NCI-H2081 (cell line): ENCODE measurements at places on chromosomes 5 and 9.

DNA sequence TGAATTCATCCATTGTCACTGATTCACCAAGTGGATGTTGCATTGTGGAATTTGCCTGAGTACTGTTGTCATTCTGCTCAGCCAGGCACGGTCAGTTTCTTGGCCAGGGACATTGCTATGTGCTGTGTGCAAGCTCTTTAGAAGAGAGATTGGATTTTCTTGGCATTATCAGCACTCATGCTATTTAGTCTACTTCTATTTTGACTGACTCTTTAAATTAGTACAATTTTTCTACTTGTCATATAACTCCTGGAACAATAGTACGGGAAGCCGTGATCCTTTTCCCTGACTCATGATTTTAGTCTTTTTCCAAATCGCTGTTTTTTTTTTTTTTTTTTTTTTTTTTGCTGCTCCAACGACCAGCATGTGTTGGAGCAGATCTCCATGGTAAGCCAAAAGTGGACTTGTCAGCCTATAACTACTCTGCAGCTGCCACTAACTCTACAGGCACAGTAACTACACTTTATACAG lies 129.7 kb downstream of the CDC42SE2 start:
- DNase-seq, result no peak

GRCh38 chr9:110797611-110798010 lies 129.0 kb downstream of the MUSK start:
- no peak for DNase-seq

GRCh38 chr9:94973451-94973941 lies 247.0 kb downstream of the AOPEP start:
- peak; percentile 32 for DNase-seq

DNA sequence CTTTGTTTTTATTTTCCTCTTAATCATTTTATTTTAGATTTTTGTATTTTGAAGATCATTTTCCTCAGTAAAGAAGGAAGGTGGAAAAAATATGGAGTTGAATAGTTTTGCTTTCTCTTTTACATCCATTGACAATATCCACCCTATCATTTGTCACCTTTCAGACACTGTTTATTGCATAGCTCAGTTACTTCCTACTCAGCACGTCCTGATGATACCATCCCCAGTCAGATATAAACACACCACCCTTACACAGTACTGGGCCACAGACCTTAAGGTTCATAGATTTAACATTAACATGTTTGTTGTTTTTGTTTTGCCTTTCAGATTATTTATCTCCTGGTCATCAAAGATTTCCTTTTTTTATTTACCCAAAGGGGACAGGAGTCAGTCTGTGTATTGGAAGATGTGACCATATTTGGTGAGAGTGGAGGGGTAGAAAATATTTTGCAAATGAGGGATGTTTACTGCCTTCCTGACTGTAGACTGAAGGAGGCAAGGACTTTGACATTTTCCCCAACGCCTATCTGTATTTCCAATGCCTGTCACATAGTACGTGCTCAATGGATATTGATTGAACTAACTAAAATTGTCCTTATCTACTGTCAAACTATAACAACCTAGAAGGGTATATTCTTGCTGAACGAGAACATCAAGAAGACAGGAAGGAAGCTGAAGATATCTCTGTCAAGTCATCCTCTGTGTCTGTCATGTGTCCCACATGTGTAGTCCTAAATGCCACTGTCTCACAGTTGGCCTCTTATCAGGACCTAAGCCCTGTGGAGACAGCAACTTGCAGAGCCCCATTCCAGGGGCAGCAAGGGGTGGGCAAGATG lies 15.6 kb downstream of the STX17 start:
- DNase-seq, result no peak

GRCh38 chr5:130571076-130571475 lies 594.0 kb downstream of the HINT1 start:
- DNase-seq, result no peak

DNA sequence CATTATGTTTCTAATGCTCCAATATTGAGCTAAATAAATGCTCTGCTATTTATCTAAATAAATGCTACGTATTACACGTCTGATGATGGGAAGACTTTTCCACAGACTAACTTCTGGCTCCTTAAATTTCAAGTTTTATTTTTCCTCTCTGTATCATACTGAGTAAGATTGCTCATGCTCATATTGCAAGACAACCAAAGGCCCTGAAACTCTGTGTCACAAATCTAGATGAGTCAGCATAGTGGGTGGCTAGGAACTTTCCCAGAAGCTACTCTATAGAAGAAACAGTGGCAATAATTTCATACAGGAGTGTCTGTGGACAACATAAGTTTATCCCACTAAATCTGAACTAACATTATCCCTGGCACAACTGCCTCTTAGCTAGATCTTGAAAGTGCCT lies 53.0 kb upstream of the RFX3 start:
- no peak for DNase-seq

- no peak for DNase-seq
These were observed 306.9 kb upstream of the EFNA5 start for GRCh38 chr5:107977550-107978071.

DNA sequence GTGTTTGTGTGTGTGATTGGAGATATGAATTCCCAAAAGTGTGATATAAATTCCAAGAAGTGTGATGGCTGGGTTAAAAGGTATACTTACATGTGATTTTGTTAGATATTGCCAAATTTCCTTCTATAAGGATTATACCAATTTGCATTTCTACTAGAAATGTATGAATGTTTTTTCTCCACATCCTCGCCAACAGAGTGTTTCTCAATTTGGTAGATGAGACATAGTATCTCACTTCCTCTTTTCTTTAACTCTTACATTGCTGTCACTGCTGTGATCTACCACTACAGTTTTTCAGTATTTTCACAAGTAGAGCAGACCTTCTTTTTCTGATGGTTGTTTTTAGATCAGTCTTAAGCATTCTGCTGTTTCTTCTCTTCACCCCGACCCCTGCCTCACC lies 111.3 kb downstream of the FER start:
- DNase-seq, result no peak

DNA sequence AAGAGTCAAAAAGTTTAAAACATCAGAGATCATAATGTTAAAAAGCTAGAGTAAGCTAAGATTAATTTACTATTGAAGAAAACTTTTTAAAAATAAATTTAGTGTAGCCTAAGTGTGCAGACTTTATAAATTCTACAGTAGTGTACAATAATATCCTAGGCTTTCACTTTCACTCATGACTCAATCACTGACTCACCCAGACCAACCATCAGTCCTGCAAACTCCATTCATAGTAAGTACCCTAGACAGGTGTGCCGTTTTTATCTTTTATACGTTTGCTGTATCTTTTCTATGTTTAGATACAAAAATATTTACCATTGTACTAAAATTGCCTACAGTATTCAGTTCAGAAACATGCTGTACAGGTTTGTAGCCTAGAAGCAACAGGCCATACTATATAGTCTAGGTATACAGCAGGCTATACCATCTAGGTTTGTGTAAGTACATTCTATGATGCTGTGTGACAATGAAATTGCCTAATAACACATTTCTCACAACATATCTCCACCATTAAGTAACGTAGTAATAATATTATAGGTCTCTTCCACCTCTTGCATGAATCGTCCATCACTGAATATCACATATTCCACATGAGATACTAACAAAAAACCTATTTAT lies 59.2 kb downstream of the MEGF9 start:
- no peak for DNase-seq

DNA sequence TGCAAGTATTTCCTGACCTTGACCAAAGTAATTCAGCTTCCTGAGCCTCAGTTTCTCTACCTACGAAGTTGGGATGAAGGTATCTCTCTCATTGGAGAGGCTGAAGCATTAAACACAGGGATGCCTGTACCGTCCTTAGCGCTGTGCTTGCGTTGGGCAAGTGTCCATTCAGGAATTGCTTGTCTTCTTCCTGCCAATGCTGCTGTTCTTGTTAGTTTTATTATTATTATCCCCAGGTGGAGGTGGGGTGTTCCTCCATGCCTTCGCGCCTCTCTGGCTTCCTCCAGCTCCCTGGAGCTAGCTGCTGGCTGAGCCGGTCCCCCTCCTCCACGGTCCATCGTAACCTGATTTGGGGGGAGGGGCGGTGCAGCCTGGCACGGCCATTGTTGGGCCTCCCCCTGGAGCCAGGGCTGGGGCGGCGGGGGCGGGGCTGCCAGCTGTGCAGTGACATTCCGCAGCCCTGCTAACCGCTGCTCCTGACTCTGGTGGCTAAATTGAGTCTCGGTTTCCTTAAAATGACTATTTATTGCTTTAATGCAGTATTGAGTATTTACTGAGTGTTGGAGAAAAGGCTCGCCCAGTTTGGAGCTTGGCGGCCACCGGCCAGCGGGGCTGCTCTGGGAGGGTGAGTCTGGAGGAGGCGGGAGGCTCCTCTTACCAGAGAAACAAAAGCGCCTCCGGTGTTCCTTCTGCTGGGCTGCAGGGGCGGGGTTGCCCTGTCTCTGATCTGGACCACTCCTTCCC lies 51.3 kb downstream of the LMX1B start:
- DNase-seq, result no peak

- DNase-seq, result no peak
These were observed 159.3 kb downstream of the NR3C1 start for GRCh38 chr5:143244000-143244736.

GRCh38 chr9:16960084-16960483 lies 89.6 kb upstream of the BNC2 start:
- no peak for DNase-seq

- no peak for DNase-seq
These were observed 456.7 kb downstream of the TLE4 start for GRCh38 chr9:80028501-80028900.

GRCh38 chr9:131417264-131418142 lies 23.6 kb downstream of the PRRC2B start:
- no peak for DNase-seq

- no peak for DNase-seq
These were observed 14.8 kb upstream of the TUT7 start for GRCh38 chr9:86368871-86369521.

- DNase-seq, result no peak
These were observed 14.1 kb downstream of the MARCHF6 start for GRCh38 chr5:10367579-10367978.

- peak; percentile 47 for DNase-seq
These were observed 22.3 kb upstream of the HMCN2 start for GRCh38 chr9:130243015-130243881.

GRCh38 chr9:70420441-70421271 lies 6.2 kb upstream of the KLF9 start:
- peak; percentile 95 for DNase-seq

- peak; percentile 26 for DNase-seq
These were observed 24.0 kb downstream of the SEMA4D start for GRCh38 chr9:89473762-89474469.

- no peak for DNase-seq
These were observed 30.8 kb downstream of the POC5 start for GRCh38 chr5:75686480-75686879.

DNA sequence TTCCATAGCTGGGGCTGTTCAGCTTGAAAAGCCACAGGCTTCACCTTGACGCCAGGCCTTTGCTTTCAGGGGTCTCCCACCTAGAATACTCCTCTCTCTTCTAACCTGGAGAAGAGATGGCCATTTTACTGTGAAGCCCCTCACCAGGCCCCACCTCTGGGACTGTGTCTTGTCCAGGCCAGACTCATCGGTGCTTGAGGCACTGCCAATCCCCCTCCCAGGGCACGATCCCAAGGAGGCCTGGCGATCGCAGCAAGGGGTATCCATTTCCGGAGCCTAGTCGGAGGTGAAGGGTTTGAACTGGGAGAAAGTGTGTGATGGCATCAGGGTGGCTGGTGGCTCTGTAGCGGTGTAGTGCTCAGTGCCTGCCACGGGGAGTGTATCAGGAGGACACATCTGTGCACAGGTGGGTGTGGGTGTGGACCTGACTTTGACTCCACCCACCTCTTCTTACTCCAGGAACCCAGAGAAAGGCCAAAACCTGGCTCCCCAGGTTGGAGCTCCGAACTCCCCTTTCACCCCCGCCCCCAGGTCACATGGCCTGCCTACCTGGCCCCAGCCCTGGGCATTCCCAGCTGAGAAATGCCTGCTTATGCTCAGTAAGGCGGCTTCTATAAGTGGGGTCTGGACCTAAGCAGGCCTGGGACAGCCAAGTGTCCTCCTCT lies 27.4 kb upstream of the ENHO start:
- no peak for DNase-seq

GRCh38 chr5:173567548-173567947 lies 48.9 kb downstream of the BOD1 start:
- no peak for DNase-seq

- no peak for DNase-seq
These were observed 31.1 kb downstream of the UBTD2 start for GRCh38 chr5:172252501-172252900.

DNA sequence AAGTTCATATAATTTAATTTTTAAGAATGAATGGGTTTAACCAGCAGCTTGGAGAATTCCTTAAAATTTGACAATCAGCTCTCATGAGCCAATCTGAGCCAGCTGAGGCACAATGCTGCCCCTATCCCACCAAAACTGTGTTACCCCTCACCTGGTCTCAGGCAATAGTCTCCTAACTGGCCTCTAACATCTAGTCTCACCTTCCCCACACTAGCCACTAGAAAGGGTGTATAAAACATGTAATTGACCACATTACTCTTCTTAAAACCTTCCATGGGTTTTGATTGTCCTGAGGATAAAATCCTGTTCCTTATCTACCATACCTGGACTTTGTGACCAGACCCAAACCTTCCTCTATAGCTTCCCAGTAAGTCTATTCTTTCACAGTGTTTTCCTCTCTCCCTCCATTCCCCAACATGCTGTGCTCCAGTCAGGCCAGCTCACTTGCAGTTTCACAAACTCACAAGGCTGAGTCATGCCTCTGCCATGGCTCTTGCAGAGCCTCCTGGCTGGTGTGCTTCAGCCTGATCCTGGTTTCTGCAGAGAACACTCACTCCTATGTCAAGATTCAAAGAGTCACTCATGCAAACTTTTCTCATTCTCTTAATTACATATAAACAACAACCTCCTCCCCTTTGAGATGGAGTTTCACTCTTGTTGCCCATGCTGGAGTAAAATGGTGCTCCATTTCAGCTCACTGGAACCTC lies 16.0 kb upstream of the ZCCHC7 start:
- no peak for DNase-seq

DNA sequence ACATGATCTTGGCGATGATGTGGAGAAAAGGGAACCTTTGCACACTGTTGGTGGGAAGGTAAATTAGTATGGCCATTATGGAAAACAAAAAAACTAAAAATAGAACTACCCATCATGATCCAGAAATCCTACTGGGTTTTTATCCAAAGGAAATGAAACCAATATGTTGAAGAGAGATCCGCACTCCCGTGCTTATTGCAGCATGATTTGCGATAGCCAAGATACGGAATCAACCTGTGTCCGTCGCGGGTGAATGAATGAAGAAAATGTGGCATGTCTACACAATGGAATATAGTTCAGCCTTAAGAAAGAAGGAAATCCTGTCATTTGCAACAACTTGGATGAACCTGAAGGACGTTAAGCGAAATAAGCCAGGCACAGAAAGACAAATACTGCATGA lies 84.5 kb downstream of the TTLL11 start:
- no peak for DNase-seq
